ENCODE measurements at places on chromosomes 12 and 14. TPM values are rescaled to one million over a fixed set of nuclear protein-coding genes. Genes with fewer than 3 reads are reported as not detected.

The MDGA2 gene
- 0.27 TPM for total RNA-seq

The AQP5 gene
- total RNA-seq: not detected

The DENND5B gene
- 27.7 TPM for total RNA-seq

- peaks cover 45% of the 10 kb centered on the region for H3K4me1 ChIP-seq
- DNase-seq: no peak
- peaks cover 30% of the 10 kb centered on the region for H3K36me3 ChIP-seq
These were observed 27.0 kb downstream of the SINHCAF start for GRCh38 chr12:31298922-31299321.

DNA sequence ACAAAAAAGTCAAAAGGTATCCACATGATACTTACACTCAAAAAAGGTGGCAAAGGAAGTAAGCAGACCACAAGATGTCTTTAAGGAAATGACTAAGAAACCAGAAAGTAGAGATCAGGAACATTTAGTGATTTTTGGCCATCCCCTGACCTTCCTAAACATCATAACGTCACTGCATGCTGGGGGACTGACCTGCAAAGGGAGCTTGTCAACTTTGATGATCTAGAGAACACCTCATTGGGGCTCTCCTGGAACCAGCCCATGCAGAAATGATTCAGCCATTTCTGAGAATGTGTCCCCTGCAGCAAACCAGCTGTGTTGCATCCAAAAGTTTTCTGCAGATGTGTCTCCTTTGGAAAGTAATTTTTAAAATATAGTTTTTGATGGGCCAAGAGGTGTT is 152.2 kb upstream of the RASSF8 start:
- H3K27me3 ChIP-seq: no peaks in the 10 kb centered on the region
- no peak for DNase-seq
- H3K4me3 ChIP-seq: no peak overlapping the region
- peaks cover 21% of the 10 kb centered on the region for H3K4me1 ChIP-seq
- no peak overlapping the region for H3K27ac ChIP-seq

DNA sequence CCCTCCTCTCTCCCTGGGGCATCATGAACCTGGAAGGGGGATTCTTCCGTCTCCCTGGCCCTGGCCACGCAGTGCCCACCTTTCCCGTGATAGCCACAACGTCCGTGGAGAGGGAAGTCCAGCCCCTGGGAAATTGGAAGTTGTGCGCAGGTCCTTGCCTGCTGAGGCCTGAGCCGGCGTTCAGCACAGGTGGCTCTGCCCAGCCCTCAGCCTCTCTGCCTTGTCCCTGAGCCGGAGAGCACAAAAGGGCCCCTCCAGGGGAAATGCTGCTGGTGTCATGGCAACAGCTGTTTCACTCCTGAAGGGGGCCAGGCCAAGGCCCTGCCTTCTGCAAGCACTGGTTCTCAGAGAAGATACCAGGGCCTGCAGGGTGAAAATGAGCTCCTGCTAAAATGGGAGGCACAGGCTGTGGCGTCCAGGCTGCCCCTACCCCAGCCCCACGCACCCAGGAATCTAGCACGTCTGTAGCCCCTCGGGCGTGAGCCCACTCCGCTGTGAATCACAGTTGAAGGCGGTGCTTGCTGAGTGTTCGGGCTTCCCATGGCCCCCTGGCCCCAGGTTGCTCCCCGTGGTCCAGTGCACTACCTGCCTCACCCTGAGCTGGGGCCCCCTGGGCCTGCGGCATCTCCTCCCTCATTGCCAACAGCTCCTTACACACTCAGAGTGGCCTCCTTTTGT is 149.4 kb downstream of the ADGRD1 start:
- no peaks in the 10 kb centered on the region for H3K36me3 ChIP-seq
- peaks cover 16% of the 10 kb centered on the region for H3K27me3 ChIP-seq
- DNase-seq: peak; percentile 16
- H3K4me3 ChIP-seq: no peak overlapping the region

DNA sequence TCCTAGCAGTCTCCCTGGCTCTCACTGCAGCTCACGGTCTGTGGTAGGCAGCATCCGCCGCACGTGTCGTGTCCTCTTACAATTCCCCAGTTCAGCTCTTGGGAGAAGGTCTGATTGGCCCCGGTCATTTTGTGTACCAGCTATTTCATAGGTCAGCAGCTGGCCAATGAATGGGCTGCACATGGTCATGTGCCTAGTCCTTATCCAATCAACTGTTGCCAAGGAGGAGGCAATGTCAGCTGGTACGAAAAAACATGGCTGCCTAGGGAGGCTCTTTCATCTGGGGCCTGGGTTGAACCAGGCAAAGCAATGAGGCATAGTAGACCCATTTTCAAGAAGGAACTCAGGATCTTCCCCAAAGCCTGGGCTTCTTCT is 46.1 kb downstream of the RNFT2 start:
- H3K4me1 ChIP-seq: no peaks in the 10 kb centered on the region
- H3K4me3 ChIP-seq: no peak overlapping the region
- DNase-seq: no peak

DNA sequence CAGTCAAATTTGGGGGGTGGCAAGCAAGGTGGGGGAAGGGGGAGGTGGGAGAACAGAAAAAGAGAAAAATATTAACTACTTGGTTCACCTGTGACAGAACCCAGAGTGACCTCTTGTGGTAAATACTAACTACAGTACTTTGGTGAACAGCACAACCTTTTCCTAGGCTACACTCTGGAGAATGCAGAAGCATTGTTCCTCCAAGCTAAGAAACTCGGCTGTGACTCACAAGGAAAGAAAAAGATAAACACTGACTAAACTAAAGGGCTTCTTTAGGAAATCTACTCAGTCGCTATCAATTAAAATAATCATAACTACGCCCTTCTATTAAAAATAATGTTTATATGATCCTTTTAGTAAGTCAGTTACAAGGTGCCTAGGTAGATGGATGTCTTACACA is 5.4 kb downstream of the KCNH5 start:
- peaks cover 9% of the 10 kb centered on the region for H3K4me1 ChIP-seq
- no peak overlapping the region for H3K27ac ChIP-seq
- H3K27me3 ChIP-seq: peaks cover 60% of the 10 kb centered on the region
- no peak overlapping the region for H3K4me3 ChIP-seq
- DNase-seq: no peak
- H3K36me3 ChIP-seq: no peaks in the 10 kb centered on the region

Data from mesothelial cell of epicardium (in vitro differentiated cells).